Lower leg skin (tissue), 4 donors: ENCODE measurements at places on chromosomes 6 and 20. TPM values are rescaled to one million over a fixed set of nuclear protein-coding genes. Genes with fewer than 3 reads are reported as not detected.

MYL9 gene
- 14.9 TPM for total RNA-seq

COL11A2 gene
- total RNA-seq = 0.27 TPM

TXLNB gene
- 0.29 TPM for total RNA-seq

SFTA2 gene
- total RNA-seq = not detected

LGSN gene
- not detected for total RNA-seq

MRPS18B gene
- 64.8 TPM for total RNA-seq

ADAM33 gene
- total RNA-seq = 8.0 TPM

RAE1 gene
- 38.3 TPM for total RNA-seq

TAB2 gene
- total RNA-seq = 47.1 TPM

RIPPLY2 gene
- total RNA-seq = not detected

PXMP4 gene
- 22.6 TPM for total RNA-seq

LY86 gene
- 1.6 TPM for total RNA-seq

EDN1 gene
- total RNA-seq = 11.1 TPM

GSTA3 gene
- total RNA-seq = 15.3 TPM

KCNQ5 gene
- total RNA-seq = 0.61 TPM

PLEKHG1 gene
- 59.9 TPM for total RNA-seq

C6orf15 gene
- total RNA-seq = 7.5 TPM

APOM gene
- 7.2 TPM for total RNA-seq

NKX2-2 gene
- not detected for total RNA-seq

AURKA gene
- total RNA-seq = 5.4 TPM

PARD6B gene
- total RNA-seq = 11.0 TPM

KIF25 gene
- total RNA-seq = not detected

HNF4A gene
- not detected for total RNA-seq

ZC2HC1B gene
- not detected for total RNA-seq

PTCRA gene
- total RNA-seq = not detected

HSPA12B gene
- total RNA-seq = 4.0 TPM

GPR63 gene
- 0.80 TPM for total RNA-seq
